B cell (primary cell): ENCODE measurements at places on chromosomes 16 and 17.

- DNase-seq = no peak
Measured at GRCh38 chr16:64773184-64773583, 348.7 kb downstream of the CDH11 start.

GRCh38 chr17:36072431-36073121 lies 8.5 kb downstream of the CCL18 start:
- peak; percentile 64 for DNase-seq

- DNase-seq = no peak
Measured at GRCh38 chr16:79811541-79811940, 211.0 kb upstream of the MAF start.

GRCh38 chr17:5772720-5773119 lies 188.4 kb upstream of the NLRP1 start:
- no peak for DNase-seq

DNA sequence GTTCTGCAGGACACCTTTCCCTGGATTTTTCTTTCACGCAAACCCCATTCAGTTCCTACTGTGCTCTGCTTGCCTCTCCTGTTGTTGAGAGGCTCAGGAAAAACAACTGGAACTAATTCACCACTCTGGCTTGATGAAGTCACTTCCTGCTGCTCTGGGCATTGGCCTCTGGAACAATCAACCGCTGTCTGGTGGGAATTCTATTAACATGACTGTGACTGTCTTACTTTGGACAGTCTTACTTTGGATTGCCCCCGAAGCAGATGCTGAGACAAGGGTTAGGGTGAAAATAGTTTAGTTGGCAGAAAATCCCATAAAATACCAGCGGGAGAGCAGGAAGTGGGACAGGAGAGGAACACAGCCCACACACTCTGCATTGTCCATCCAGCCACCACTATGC lies 90.0 kb upstream of the HSBP1 start:
- no peak for DNase-seq

GRCh38 chr16:53085931-53086421 lies 31.2 kb downstream of the CHD9 start:
- DNase-seq = no peak

DNA sequence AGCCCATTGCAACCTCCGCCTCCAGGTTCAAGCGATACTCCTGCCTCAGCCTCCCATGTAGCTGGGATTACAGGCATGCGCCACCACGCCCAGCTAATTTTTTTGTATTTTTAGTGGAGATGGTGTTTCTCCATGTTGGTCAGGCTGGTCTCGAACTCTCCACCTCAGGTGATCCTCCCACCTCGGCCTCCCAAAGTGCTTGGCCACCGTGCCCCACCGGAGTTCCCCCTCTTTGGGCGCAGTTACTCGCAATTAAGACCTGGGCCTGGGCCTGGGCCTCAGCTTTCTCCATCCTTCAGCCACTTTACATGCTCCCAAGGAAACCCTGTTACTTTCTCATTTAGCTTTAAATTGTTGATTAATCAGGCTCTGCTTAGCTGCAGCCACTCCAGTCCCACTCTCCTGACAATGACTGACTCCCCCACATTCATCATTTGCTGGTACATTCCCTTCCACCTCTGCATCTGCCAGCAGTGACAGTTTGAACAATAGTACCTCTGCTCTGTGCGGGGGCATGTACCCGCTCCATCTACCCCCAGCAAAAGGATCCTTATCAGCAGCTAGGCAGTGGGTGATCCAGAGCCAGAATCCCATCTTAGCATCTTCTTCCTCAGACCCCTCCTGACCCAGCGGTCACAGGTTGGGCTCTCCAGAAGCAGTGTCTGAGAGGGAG lies 47.2 kb upstream of the SLC47A1 start:
- no peak for DNase-seq

GRCh38 chr17:68431045-68431608 lies 26.2 kb downstream of the WIPI1 start:
- no peak for DNase-seq

DNA sequence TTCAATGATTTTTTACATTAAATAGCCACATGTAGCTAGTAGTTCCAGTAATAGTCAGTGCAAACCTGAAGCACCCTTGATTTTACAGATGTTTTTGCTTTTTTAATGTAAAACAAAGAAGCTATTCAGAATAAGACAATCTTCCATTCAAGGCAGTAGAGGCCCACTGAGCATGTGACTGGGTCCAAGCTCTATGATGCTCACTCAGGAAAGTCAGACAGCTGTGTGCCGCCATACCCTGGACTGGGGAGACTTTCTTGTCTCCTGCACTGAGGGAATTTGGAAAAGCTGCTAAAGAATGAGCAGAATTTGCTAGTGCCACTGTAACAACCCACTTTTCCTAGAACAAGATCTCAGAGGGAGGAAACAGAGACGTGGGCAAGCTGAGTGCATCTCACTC lies 11.5 kb downstream of the CENPN start:
- DNase-seq = no peak

DNA sequence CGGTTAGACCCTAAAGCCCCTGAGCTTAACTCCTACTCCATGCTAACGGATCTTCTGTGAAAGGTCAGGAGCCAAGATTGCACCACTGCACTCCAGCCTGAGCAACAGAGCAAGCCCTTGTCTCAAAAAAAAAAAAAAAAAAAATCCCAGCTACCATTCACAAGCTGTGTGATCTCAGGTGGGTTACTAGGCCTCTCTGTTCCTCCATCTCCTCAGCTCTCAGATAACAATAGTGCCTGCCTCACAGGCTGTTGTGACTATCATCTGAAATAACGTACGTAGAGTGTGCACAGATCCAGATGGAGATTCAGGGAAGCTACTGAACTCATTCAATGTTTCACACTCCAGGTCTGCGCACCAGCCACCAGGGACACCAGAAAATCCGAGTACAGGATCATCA lies 57.8 kb downstream of the C16orf95 start:
- no peak for DNase-seq

DNA sequence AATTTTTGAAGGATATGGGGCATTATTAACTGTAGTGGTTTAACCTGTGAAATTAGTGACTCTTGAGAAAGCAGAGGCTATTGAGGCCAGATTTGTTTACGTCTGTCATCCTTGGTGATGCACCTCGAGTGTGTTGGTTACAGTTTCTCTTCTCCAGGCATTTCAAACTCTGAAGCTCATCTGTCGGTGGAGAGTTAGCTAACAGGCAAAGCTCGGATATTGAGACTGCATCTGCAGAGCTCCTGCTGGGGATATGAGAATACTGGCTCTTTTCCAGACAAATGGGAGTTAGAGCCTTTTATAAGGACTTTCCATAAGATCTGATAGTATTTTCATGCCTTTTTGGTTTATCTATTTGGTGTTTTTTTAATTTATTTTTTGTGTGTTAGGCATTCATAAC lies 6.7 kb downstream of the CLEC16A start:
- DNase-seq = no peak

DNA sequence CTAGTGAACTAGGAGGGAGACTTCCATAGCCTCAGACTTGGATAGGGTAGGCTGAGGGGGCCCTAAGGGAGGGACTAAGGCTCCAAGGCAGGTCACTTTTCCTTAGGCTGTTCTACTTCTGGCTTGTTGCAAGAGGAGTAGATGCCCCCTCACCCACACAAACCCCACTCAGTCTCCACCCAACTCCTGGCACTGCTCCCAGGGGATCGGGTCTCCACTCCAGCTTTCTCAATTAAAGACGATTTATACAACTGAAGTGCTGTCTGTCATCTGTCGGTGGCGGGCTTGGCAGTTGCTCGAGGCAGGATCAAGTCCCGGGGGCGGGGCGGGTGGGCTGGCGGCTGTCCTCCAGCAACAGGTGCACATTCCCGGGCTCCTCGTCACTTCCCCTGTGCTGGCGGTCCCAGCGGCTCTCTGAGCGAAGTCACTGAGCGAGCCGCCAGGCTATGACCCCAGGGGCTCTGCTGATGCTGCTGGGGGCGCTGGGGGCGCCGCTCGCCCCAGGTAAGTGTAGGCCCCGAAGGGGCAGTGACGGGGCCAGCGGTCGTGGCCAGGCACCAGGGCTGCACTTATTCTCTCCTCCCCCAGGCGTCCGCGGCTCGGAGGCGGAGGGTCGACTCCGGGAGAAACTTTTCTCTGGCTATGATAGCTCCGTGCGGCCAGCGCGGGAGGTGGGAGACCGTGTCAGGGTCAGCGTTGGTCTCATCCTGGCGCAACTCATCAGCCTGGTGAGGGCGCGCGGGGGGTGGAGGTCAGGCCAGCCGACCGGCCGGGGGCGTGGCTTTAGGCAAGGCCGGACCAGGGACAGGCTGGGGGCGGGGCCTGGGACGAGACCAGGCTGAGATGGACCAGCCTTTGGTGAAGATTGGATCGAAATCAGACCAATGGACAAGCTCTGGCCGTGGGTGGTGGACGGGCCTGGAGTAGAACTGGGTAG lies at the start of gene CHRNB1:
CHRNB1 (plus strand) TSS at position 380 of the 937 bp plus-strand sequence; CDS start at position 447, 67 bp downstream.
- peak; percentile 58 for DNase-seq

DNA sequence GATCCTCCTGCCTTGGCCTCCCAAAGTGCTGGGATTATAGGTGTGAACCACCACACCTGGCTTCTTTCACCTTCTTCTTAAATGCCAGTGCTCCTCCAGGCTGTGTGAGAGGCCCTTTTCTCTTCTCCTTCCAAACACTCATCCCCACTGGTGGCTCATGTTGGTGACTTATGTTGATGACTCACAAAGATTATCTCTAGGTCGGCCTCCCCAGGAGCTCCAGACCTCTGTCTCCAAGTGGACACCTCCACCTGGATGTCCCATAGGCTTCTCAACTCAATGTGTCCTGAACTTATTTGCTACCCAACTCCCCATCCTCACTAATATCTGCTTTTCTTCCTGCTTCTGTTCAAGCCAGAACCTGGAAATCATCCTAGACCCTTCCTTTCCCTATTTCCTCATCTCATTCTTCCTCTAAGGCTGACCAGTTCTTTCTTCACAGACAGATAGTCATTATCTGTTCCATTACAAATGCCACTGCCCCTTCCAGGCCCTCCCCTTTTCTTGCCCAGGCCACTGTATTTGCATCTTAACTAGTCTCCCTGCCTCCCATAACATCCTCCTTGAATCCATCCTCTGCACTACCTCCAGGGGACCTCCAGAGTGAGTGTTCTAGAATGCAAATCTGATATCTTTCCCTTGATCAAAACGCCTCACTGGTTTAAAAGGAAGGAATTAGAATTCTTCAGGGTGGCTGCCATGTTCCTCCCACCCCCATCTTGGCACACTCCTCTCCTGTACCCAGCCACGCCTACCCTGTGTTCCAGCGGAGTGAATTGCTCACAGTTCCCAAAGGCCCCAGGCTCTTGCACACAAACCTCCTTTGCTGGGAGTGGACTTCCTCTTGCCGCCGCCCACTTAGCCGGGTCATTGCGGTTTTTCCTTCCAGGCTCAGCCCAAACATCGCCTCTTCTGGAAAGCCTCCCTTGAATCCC lies 34.8 kb upstream of the FBXO47 start:
- DNase-seq = no peak
